CD4-positive, alpha-beta T cell treated with Interleukin-15 for 4 hours (primary cell): ENCODE measurements at places on chromosomes 3 and 15.

DNA sequence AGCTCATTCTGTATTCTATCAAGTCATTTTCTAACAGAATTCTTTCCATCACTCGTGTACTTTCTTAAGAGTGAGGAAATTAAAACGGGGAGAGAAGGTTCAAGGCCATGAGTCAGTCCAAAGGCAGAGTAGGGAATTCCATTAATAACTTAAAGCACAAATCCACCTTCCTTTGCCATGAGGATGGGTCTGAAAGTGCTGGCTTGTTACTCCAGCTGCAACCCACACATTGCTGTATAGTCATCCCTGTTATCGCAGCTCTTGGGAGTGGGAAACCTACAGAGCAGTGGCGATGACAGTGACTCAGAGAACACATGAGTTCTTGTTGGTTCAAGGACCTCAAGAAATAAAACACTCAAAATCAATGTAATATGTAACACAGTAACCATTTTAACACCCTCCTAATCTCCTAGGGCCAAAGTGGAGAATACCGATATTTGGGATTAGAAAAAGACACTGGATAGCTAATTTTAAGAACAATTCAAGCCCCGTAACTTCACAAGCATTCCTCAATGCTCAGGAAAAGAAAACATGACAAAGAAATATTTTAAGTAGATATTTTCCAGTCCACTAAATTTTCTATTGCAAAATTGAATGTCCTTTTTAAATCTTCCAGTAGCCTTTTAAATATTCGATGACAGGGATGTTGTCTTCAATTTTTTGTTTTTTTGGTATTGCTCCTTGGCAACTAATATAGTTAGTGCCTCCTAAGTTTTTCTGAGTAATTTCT lies 179.9 kb upstream of the THBS1 start:
- DNase-seq: no peak

DNA sequence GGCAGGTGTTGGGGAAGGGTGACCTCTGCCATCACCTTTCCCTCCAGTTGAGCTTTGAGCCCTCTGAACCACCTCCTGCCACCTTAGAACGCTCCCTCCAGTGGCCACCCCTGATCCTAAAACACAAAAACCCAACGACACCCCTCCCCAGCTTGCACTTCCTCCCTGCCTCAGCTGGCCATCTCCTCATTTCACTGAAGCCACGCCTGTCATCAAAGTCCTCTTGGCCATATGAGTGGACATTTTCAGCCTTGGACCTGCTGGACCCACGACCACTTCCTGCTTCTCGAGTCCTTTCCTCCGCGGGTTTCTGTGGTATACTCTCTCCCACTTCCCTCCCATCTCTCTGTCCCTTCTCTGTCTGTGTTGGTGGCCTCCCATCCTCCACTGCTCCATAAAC lies 48.5 kb upstream of the NR2C2 start:
- DNase-seq: no peak

GRCh38 chr15:90829942-90830440 lies 38.4 kb upstream of the FURIN start:
- no peak for DNase-seq

DNA sequence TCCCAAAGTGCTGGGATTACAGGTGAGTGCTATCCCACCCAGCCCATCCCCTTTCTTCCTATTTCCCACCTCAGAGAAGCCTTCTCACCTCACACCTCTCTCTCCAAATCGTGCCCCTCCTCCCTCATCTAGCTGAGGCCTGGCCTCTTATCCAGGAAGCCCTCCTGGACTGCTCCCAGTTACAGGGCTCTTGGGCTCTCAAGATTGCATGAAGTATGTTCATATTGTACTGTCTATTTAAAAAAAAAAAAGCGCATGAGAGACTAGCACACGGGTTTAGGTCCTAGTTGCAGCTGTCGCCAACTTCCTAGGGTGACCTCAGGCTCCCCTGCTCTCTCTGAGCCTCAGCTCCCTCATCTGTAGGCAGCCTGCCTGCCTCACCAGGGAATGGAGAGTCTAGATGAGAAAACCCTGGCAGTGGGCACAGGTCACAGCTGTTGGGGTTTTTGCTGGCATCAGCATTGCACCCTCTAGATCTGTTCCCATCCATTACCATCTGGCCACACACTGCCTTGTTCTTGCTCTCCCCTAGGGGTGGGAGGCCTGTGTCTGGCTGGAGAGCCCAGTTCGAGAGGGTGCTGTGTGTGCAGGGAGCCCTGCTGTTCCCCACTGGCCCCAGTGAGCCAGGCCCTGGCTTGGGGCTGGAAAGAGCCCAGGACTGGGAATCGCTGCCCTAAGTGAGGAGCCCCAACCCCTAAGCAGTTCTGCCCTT lies 24.2 kb upstream of the C15orf39 start:
- no peak for DNase-seq

- DNase-seq: no peak
Measured at GRCh38 chr15:50558012-50558411, 11.5 kb upstream of the USP50 start.

GRCh38 chr3:180646187-180646790 lies 33.0 kb downstream of the CCDC39 start:
- no peak for DNase-seq

DNA sequence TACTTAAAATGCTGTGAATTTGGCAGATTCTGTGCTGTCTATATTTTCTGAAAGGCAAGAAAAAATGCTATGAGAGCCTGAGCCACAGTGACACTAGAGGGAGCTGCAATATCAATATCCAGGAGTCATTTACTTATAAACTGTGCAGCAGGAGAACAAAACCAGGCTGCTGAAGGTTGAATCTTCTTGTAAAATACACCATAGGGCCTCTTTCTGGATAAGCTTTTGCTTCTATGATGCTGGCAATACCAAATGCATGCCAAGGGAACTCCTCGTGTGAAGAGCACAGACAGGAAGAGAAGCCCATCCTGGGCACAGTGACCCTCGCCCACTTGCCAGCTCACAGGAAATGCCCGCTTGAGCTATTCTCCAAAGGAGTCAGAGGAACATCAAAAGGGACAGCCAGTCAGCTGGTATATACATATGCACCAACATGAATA lies 48.0 kb upstream of the TSPAN3 start:
- DNase-seq: peak; percentile 42

DNA sequence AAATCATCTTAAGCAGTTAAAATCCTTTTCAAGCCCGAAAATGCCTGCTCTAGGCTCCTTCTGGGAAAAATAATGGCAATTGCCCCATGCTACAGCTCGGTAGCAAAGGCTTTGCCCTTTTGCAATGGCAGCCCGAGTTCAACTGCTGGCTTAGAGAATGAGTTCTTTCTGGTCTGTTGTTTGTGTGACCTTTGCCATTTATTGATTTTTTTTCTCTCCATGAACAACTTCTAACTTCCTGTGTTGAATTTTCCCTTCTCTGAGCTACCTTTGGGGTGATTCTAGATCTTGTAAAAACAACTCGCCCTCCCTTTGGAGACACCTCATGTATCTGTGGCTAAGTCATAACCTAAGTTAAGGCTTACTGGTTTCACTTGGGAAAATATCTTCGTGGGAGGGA lies 139.3 kb downstream of the PLCH1 start:
- DNase-seq: no peak

DNA sequence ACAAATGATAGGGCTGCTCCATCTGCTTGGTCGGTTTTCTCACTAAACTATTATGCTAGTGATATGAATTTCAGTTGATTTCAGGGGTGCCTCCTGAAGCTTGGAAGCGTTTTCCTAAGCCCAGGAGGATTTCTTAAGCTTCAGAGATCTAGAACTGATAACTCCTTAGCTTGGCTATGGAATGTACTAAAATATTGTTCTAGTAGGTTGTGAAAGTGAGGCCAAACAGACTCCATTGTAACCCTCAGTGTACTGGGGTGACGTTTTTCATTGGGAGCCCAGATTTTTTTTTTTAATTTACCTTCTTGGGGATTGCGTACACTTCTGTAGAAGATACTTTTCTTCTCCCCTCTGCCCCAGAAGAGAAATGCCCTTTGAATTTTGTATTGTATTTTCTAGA lies 17.0 kb upstream of the ST3GAL6 start:
- no peak for DNase-seq

DNA sequence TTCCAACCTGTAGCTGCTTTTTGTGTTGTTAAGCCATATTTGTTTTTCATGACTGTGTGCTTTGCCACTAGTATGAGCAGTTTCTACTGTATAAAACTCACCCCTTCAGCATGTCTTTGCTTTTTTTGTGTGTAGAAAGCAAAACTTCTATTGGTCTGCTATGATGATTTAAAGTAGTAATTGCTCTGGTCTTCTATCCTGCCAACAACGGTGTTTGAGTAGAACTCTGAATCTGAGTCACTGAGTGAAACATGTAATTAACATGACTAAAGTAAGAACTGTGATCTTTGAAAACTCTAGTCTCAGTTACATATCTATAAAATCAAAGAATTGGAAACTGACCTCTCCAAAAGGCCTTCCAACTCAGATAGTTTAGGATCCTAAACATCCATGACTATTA lies 133.6 kb downstream of the TPRG1 start:
- DNase-seq: no peak

GRCh38 chr15:40360015-40360414 lies 2.0 kb downstream of the DISP2 start:
- DNase-seq: no peak

DNA sequence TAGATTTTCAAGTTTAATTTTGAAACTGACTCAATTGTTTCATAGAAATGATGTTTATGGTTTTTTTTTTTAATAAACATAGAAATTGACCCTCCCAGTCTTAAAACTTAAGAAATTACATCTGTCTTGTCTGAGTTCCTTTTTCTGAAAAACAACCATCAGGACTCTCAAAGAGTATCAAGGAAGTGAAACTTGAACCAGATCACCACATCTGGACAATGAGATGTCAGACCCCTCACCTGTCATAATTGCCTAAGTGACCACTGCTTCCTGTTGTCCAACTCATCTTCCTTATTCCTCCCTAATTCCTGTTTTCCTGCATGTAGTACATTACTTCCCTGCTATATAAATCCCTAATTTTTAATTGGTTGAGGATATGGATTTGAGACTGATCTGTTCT lies 441.5 kb upstream of the ARHGEF26 start:
- no peak for DNase-seq

- no peak for DNase-seq
Measured at GRCh38 chr3:132916096-132916495, 122.1 kb upstream of the TMEM108 start.

- peak; percentile 17 for DNase-seq
Measured at GRCh38 chr3:188432802-188433520, 279.0 kb downstream of the LPP start.

DNA sequence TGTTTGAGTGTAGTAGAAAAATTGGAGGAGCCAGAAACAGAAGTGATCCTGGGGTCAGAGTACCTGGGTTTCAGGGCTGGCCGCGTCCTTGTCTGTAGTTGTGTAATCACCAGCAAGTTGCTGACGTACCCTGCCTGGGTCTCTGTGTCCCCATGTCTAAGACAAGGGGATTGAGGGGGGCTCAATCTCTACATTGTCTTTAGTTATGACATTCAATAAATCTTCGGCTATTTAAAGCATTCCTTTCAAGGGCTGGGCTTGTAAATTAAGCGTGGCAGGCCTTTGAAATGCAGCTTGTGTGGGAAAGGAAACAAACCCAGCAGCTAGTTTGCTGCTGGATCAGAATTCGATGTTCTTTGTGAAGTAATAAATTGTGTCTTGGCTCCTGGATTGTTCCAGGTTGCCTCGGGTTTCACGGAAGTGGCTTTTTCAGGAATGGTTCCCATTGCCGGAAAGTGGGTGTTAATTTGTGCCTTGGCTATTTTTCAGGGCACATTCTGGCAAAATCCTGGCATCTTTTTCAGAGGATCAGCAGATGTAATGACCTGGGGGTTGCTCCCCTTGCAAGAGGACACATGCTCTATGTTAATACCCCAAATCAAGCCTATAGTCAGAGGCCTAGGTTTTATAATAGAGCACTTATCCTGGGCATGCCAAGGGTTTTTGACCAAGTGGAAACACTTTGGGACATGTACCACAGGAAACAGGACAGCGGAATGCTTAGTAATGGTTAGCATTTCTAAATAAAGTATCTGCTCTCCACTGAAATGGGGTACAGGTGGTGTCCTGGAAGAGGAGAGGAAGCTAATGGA lies 294.8 kb upstream of the NR2E3 start:
- no peak for DNase-seq

DNA sequence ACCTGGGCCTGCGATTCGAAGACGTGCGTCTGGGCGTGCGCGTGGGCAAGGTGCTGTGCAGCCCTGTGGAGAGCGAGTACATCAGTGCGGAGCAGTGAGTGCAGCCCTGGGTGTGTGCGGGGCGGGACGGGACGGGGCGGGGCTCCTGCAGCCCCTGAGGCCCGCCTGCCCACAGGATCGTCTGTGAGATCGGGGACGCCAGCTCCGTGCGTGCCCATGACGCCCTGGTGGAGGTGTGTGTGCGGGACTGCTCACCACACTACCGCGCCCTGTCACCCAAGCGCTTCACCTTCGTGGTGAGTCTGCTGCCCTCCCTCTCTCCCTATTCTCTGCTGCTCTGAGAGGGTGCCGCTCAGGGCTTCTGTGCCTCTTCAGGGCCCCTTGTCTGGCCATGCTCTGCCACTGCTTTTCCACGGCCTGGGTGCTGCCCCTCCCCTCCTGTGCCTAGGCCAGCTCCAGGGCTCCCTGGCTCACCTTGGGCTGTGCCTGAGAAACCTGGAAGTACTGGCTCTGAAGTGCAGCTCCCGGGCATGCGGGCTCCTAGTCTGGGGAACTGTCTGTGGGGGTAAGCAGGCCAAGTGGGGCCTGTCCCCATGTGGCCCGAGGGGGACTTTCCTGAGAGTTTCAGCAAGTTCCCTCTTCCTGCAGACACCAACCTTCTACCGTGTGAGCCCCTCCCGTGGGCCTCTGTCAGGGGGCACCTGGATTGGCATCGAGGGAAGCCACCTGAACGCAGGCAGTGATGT lies 31.8 kb downstream of the PLXNA1 start:
- no peak for DNase-seq

DNA sequence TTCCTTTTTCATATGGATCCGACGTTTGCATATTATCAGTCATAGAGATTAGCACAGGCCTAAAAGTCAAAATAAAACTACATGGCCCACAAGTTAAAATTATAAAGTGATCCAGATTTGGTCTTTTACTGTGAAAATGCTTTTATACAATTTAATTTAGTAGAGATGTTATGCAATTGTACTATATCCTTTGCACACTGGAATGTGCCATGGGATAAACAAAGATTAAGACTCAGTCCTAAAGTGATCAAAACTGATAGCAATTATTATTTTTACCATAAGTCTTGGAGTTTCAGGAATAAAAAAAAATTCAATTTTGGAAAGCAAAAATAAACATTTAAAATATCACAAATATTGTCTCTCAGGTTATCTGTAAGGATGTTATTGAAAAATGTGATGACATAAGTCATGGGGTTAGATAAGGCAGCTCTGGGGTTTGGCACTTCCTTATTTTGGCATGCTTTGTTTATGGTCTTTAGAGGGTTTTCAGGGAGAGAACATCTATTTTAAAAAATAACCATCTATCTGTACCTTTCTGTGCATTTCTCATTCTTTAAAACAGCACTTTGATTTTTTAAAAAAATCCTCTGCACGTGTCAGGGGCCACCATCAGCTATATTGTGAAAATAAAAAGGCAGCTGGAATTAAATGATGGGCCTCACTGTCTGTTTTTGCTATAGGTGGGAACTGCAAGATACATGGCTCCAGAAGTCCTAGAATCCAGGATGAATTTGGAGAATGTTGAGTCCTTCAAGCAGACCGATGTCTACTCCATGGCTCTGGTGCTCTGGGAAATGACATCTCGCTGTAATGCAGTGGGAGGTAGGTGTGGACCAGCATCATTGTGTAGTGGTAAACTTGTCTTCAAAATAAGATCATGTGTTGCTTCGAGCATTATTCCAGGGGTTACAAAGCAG lies 67.3 kb downstream of the TGFBR2 start:
- no peak for DNase-seq

GRCh38 chr15:49103002-49103401 lies 52.4 kb downstream of the COPS2 start:
- DNase-seq: no peak

GRCh38 chr3:127428344-127428997 lies 140.6 kb upstream of the PRR20G start:
- no peak for DNase-seq
